ENCODE measurements at places on chromosomes 7 and 10.
A peak's percentile ranks its signal among the peaks of the same experiment; 100 is the strongest.

- DNase-seq = peak; percentile 42
Measured at GRCh38 chr7:5396542-5396941, 27.1 kb downstream of the TNRC18 start.

DNA sequence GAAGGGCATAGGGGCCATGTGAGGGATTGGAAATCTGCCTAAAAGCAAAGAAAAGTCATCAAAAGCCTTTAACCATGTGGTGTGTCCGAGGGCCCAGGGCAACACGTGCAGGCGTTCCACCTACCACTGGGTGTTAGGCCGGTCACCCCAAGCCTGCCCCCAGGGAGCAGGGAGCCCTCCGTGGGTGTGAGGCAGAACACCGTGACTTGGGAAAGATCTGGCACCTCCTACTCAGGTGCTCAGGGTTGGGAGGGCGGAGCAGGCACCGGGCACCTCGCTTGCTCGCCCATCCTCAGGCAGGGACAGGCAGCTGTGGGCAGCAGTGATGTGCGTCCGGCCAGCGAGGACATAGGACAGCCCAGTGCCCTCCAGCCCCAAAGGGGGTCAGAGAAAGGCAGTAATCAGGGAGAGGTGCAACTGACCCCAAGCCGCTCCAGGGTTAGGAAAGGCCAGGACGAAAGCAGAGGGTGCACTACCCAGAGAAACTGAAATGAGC is 80.7 kb upstream of the CHST15 start:
- DNase-seq = no peak

DNA sequence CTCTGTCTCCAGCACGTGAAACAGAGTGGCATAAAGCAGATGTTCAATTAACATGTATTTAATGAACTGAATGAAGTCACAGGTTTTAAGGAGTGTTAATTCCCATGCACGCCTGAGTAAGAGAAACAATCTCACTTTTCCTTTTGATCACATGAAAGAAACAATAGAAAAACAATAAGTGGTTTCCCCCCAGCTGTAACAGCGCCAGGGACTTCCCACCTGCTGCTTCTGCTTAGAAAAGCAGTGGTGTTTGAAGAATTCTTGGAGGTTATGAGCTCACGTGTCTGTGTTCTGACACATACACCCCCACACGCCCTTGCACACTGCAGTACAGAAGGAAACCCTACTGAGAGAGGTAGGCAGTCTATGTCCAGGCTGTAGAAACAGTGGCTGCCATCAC is 51.3 kb upstream of the FRMD4A start:
- peak; percentile 1 for DNase-seq

DNA sequence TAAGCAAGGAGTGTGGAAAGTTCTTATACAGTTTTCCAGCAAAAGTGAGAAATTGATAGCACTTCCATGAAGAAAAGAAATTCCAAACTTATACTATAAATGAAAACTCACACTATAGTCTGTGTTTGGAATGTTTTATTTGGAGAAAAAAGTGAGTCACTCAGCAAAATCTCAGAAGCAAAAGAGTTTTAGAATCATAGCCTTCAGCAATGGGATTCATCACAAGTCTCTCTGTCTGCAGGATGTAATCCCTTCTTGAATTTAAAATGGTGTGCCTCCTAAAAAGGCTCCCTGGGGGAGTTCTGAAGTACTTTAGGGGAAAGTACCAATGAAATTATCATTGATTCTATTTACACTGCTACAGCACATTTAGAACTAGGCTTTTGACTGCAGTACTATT is 756.4 kb downstream of the XPNPEP1 start:
- no peak for DNase-seq

DNA sequence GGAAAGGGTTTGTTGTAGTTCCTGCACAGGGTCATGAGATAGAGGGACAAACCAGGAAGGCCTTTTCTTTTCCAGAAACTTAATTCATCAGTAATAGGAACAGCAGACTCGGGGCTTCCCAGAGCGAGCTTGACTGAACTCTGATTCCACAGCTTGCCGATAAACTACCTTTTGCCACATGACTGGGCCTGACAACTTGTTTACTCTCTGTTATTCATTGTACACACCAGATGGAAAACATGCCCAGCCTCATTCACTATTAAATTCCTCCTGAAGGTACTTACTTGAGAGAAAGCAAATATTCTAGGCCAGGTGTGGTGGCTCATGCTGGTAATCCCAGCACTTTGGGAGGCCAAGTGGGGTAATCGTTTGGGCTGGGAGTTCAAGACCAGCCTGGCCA is 77.1 kb upstream of the FGFR2 start:
- no peak for DNase-seq

- DNase-seq = no peak
Measured at GRCh38 chr7:27883696-27884095, 143.7 kb downstream of the TAX1BP1 start.

DNA sequence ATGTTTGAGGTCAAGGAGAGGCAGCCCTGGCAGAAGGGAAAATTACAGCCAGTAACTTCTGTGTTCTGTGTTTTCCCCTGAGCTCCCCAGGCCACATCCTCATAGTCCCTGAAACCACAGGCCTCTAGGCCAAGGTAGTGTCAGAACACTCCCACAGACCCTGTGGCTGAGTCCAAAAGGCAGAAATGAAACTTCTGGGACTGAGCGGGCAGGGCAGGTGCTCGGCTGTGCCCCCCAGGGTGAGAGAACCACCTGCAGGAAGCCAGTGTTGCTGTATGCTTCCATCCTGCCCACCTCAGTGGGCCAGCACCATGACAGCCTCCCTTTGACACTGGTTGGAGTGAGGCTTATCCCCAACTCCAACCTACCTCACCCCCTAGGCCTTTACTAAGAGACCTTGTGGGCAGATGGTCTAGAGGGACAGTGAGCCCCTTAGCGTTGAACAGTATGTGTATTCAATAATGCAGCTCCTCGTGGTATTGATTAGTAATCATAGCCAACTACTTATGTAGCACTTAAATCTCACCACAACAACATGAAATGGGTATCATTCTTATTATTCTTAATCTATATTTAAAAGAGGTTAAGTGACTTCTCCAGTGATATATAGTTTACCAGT is 30.3 kb downstream of the PIK3CG start:
- DNase-seq = no peak

- no peak for DNase-seq
Measured at GRCh38 chr10:1858547-1858946, 121.2 kb upstream of the ADARB2 start.

- DNase-seq = no peak
Measured at GRCh38 chr10:59582780-59583179, 126.9 kb downstream of the SLC16A9 start.

DNA sequence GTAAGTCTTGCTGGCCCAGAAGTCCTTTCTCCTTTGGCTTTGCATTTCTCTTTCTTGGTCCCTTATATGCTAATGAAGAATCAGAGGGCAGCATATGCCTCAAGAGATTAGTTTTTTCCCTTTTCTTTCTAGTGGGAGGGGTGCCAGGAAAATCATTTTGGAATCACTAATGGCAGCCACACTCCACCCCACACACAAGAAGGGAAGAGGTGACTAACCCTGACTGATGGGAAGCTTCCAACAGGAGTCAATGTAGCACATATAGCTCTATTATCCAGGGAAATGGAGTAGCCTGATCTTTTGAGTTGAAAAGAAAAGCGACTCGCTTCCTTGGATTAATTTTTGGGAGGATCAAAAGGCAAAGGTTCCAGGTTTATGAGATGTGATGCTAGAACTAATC is 225.3 kb downstream of the KIF20B start:
- DNase-seq = no peak

- DNase-seq = no peak
Measured at GRCh38 chr10:124146483-124146882, 53.1 kb upstream of the CHST15 start.

GRCh38 chr7:17678896-17679295 is 261.4 kb downstream of the SNX13 start:
- DNase-seq = no peak

- DNase-seq = no peak
Measured at GRCh38 chr7:133025056-133025455, 56.8 kb downstream of the CHCHD3 start.

- DNase-seq = no peak
Measured at GRCh38 chr10:97587183-97587582, 2.3 kb upstream of the C10orf62 start.

DNA sequence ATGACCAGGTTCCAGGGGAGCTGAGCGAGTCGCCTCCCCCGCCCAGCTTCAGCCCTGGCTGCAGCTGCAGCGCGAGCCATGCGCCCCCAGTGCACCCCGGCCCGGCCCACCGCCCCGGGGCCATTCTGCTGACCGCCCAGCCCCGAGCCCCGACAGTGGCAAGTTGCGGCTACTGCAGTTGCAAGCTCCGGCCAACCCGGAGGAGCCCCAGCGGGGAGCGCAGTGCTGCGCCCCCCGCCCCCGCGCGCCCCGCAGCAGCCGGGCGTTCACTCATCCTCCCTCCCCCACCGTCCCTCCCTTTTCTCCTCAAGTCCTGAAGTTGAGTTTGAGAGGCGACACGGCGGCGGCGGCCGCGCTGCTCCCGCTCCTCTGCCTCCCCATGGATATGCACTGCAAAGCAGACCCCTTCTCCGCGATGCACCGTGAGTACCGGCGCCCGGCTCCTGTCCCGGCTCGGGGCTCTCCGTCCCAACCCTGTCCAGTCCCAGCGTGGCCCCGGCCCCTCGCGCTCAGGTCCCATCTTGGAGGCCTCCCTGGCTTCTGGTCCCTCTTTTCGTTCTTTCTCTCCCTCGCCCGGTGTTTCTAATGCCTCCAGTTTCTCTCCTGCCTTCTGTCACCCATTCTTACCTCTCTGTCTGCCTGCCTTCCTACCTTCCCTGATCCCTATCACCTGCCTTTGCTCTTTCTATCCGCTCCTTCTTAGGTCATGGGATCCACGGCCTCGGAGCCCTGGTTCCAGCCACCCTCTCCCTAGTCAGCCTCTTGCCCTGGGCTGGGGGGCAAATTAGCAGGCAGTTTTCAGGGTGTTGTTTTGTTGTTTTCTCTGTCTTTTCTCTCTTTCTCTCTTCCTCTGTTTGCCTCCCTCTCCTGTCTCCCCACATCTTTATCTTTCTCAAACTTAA is 751 bp downstream of the PAX2 start:
- DNase-seq = no peak

- no peak for DNase-seq
Measured at GRCh38 chr10:129331839-129332220, 135.2 kb upstream of the MGMT start.

Measured in activated gamma-delta T cell treated with anti-CD3 and anti-CD28 coated beads, Interleukin-2, amount 50 U/mL, for 16 hours (primary cell).